CD4-positive, alpha-beta T cell treated with Interferon gamma for 1 hour (primary cell): ENCODE measurements at places on chromosomes 7 and 10.

DNA sequence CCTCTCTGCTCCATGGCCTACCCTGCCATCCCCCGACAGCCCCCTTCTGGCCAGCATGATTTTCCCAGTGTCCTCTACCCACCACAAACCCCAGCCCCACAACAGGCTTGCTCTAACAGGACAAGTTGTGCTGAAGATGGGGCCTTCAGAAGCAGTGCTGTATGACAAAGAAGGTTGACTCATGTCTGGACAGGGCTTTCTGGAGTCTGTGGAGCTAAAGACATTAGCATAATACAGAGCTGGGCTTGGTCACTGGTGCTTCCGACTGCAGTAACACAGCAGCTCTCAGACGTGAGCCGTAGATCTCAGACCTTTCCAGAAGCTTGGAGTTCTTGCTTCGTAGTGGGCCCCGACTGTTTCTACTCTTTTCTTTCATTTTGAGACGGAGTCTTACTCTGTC lies 100.5 kb downstream of the GTF2IRD1 start:
- no peak for DNase-seq

- DNase-seq, result no peak
These were observed 138.0 kb downstream of the TACC2 start for GRCh38 chr10:122126763-122127659.

DNA sequence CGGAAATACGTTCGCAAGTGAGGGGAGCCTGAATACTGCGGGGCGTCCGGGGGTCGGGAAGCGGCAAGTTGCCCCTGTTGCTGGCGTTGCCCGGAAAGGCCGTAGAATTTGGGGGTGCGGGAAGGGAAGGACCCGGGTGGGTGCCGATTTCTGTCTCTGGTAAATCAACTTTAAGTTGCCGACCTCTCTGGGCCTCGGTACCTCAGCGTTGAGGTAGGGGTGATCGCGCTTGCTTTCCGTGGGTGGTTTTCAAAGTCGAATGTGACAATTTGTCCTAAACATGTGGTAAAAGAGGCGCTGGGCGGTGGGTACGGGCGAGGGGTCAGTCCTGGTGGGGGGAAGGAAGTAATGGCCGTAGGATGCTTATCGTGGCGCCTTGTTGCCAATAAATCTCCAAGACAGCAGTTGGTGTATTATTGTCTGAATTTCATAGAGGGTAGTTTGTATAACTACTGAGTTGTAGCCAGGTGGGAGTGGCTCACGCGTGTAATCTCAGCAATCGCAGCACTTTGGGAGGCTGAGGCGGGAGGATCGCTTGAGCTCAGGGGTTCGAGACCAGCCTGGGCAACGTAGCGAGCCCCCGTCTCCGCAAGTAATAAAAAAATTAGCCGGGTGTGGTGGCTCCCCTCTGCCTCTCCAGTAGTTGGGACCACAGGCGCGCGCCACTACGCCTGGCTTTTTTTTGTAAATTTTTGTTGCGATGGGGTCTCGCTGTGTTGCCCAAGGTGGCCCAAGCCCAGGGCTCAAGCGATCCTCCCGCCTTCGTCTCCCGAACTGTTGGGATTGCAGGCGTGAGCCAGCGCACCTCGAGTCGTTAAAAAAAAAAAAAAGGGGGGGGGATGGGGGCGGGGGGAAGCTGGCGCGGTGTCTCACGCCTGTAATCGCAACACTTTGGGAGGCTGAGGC lies 644 bp downstream of the BUD23 start:
- DNase-seq, result no peak

DNA sequence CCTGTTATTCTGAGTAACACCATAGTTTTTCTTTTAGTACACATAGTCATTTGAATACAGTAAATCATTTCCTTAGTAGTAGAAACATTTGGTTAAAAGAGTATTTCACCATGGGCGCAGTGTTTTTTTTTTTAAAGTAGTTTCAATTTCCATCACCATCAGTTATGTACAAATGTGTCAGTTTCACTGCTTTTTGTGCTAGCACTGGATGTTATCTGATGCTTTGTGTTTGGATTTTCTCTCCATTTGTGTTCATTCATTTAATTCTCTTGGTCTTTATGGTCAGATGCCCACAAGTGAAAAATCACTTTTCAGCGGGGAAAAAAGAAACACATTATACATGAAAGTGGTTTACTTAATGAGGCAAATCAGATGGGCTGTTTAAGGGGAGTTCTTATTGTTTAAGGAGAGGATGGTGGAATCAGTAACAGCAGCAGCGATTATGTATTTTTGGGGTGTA lies 16.0 kb upstream of the HK1 start:
- no peak for DNase-seq

GRCh38 chr10:51028420-51028819 lies 45.9 kb upstream of the PRKG1 start:
- no peak for DNase-seq

DNA sequence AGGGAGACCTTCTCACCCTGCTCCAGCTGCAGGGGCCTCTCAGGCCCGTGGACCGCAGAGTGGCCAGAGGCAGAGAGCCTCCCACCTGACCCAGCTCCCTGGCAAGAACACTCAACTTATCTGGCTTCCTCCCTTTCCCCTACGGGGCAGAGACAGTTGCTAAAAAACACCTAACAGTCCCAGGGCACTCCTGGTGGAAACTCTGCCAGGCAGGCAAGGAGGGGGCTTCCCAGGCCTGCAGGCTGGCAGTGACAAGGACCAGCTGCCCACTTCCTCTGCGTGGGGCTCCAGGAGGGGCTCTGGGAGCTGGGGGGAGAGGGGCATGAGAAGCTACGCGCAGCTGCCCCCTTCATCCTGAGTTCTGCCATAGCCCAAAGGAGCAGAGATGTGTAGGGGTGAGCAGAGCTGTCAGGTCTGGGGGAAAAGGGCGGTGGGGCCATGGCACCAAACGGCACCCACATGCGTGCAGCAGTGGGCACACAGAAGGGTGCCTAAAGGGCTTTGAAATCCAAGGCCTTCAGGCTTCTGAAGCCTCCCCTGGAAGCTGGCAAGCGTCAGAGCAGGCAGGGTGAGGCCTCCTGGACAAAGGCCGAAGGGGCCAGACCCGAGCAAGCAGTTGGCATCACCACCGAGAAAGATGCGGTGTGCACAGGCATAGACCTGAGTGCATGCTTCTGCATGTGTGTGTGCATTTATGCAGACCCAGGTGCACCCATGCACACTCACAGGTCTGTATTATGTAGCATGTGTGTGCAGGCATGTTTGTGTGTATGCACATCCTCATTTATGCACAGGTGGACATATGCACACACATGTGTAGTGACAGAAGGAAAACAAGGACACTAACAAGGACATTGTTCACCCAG lies 14.4 kb downstream of the SPOCK2 start:
- DNase-seq, result no peak

DNA sequence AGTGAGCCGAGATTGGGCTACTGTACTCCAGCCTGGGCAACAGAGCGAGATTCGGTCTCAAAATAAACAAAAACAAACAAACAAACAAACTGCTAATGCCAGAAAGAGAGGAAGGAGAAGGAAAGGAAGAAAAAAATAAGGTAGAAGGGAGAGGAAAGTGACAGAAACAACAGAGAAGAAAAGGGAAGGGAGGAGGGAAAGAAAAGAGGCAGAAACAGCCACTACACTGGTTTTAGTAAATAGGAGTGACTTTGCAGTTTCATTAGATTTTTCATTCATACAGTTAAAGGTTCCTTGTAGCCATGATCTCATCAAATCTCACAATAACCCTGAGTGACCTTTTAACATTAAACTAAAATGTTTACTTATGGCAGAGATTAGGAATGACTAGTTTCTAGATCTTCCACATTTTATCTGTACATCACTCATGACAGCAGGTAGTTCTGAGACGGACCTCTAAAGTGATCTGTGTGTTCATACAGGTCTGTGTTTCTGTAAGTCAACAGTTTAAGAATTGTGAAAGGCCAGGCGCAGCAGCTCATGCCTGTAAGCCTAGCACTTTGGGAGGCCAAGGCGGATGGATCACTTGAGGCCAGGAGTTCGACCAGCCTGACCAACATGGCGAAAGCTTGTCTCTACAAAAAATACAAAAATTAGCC lies 191.3 kb upstream of the KLF14 start:
- DNase-seq, result no peak

DNA sequence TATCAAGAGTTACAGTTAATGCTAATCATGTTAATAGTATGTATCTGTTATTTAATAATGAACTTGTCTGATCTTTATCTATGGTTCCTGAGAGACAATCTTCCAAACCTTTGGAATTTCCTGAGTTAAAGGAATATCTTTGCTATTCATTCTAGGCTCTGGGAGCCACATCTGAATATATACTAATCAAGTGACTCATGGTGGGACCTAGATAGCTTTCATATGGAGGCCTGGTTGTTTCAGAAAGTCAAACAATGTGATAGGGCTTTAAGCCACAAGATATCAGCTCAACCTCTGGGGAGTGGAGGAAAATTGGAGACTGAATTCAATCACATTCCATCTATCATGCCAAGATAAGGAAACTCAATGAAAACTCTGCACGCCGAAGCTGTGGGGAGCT lies 746.4 kb downstream of the TNS3 start:
- no peak for DNase-seq

DNA sequence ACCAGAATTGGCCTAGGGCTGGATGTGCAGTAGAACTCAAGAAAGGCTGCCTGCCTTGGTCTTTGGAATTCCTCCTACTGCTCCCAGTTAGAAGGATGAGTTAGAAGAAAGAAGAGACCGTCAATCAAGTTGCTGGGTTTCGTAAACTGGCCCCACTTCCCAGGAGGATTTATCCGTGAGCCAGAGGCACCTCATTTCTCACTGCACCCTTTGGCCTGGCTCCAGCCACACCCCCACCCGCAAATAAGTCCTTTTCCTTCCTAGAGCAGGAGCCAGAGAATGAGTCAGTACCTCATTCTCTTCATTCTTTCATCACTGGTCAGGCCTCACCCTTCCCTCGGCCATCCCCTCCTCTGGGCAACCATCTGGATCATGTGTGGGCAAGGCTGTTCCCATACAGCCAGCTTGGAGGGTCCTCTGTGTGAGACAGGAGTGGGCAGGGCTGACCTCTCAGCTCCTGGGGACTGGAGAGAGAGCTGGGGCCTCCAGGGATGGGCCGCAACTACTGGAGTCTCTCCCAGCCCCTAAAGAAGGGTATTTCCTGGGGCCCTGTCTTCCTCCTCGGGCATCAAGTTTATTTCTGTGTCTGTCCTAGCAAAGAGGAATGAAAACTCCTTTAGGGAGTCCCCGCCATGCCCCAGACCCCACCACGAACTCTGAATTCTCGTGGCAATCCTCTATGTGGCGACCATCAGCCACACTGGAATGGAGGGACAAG lies 87.2 kb upstream of the DUSP5 start:
- no peak for DNase-seq

- no peak for DNase-seq
These were observed 43.2 kb upstream of the ATRNL1 start for GRCh38 chr10:115049960-115050359.

GRCh38 chr7:126843336-126843735 lies 409.4 kb downstream of the GRM8 start:
- no peak for DNase-seq

DNA sequence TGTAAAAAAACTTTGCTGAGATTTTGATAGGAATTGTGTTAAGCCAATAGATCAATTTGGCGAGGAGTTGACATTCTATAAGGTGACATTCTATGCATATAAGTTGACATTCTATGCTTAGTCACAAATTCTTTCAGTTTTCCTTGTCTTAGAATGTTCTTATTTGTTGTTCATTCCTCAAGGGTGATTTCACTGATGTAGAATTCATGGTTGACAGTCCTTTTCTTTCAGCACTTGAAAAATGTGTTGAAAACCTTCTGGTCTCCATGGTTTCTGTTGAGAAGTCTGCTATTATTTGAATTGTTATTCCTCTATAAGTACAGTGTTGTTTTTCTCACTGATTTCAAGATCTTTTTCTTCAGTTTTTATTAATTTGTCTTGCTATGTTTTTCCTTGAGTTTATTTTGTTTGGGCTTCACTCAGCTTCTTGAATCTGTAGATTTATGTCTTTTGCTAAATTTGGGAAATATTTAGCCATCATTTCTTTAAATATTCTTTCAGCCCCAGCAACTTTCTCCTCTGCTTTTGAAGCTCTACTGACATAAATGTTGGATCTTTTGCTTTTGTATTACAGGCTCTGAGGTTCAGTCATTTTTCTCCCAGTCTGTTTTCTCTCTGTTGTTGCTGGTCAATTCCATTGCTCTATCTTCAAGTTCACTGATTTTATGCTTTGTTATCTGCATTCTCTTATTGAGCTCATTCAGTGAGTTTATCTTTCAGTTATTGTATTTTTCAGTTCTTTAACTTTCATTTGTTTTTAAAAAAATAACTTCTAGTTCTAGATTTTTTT lies 154.9 kb downstream of the SDK1 start:
- no peak for DNase-seq

DNA sequence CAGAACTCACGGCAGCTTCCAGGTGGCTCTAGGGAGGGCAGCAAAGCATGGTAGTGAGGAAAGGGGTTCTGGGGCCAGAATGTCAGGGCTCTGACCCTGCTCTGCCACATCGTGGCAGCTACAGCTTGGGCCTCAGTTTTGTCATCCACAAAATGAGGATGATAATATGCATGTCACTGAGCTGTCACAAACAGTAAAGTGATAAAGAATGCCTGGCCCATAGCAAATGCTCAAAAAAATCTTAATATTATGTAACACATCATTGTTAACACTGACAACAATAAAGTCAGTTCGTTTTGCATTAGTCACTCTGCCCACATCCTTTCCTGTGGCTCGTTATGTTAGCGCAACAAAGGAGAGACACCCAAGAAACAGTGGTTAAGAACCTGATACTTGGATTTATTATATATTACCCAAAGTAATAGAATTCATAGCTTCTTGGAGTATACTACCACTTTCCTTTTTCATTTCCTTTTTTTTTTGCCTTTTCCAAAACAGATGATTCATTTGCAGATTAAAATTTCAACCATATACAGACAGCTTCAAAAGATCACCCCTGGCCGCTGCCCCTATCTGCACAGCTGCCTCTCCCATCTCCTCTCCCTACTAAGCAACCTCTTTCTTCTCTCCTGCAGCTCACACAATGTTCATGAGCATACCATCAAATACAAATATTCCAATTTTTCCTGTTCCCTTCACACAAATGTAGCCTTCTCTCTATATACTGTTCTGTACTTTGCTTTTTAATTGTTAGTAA lies 45.5 kb upstream of the DDC start:
- peak; percentile 28 for DNase-seq

GRCh38 chr7:128425850-128426249 lies 16.1 kb upstream of the IMPDH1 start:
- peak; percentile 68 for DNase-seq

GRCh38 chr10:49081547-49082275 lies 33.6 kb downstream of the VSTM4 start:
- no peak for DNase-seq

GRCh38 chr7:85285527-85285926 lies 98.7 kb upstream of the SEMA3D start:
- no peak for DNase-seq

DNA sequence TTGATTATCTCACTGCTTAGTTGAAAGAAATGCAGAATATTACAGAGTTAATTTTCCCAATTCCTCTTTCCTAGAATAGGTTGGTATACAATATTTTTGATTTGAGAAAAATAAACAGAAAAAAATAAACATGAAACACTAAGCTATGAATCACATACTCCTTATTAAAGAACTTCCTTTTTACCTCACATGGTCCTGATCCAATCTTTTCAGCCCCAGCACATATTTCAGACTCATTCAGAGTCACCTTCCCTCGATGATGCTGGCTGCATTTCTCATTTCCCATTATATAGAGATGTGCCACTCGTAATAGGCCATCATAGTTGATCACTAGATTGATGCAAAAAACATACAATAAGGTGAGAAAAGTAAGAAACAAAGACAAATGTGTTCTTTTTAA lies 64.6 kb downstream of the HGF start:
- no peak for DNase-seq

- DNase-seq, result no peak
These were observed 281.6 kb upstream of the ZMIZ1 start for GRCh38 chr10:78787125-78787524.

- no peak for DNase-seq
These were observed 98.2 kb upstream of the DKK1 start for GRCh38 chr10:52215745-52216361.

GRCh38 chr7:87003872-87004798 lies 55.3 kb downstream of the ELAPOR2 start:
- no peak for DNase-seq
